ENCODE measurements at places on chromosomes 2 and 18.

- DNase-seq = peak; percentile 60
These were observed 178.1 kb upstream of the CYP26B1 start for GRCh38 chr2:72325592-72326422.

DNA sequence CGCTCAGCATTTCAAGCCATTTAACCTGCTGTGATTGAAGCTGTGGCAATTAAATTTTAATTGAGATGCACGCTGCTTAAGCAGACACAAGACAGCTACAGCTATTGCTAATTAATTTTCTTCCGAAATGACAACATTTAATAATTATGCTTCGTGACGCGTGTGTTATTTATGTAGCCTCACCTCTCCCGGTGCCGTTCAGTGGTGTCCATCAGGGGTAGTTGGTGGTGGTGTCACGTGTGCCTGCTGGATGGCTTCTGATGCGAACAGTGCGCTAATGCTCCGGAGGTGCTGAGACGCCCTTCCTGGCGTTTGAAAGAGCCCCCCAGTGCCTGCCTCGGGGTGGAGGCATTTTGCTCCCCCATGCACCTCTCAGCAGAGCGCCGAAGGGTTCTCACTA lies 39.5 kb downstream of the GLI2 start:
- DNase-seq = no peak

- no peak for DNase-seq
These were observed 14.5 kb upstream of the FOSL2 start for GRCh38 chr2:28377984-28378678.

DNA sequence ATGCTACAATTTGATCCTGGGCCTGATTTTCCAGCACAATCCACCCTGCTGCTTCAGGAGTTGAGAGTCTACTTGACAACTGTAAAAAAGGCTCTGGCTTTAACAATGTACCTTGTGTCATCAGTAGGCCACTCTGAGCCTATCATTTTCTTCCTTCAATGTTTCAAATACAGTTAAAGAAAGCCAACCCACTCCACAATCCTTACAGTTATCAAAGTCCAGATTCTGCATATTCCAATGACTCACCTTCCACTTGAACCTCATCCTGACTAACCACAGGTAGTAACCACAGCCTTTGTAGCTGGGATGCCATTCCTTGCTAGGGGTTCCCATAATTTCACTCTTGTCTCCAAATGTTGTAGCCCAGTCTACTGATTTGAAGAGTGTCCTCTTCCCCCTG lies 35.5 kb upstream of the AQP4 start:
- DNase-seq = no peak

GRCh38 chr18:24342347-24342746 lies 55.3 kb downstream of the OSBPL1A start:
- no peak for DNase-seq

All from GM23338 (cell line).